ENCODE measurements at places on chromosomes 3 and 15.

GRCh38 chr3:185353823-185354614 lies 8.9 kb upstream of the MAP3K13 start:
- peak; percentile 30 for DNase-seq

GRCh38 chr15:52103217-52104207 lies 9.1 kb downstream of the BCL2L10 start:
- no peak for DNase-seq

- no peak for DNase-seq
Measured at GRCh38 chr15:55074431-55074830, 122.3 kb downstream of the RSL24D1 start.

GRCh38 chr15:65494076-65494475 lies 23.4 kb downstream of the DPP8 start:
- no peak for DNase-seq

DNA sequence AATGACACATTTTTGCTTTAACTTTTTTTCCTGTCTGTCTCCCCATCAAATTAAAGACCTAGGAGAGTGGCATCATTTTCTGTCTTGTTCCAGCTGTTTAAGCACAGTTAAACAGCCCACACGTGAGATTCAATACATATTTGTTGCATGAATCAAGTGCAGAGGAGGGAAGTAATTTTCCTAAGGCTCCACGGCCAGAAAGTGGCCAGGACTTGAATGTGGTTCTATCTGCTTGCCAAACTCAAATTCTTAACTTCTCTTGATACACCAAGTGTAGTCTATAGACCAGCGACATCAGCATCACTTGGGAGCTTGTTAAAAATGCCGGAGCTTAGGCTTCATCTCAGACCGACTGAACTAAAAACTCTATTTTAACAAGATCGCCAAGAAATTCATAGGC lies 724.8 kb upstream of the CFAP20DC start:
- DNase-seq: peak; percentile 40

DNA sequence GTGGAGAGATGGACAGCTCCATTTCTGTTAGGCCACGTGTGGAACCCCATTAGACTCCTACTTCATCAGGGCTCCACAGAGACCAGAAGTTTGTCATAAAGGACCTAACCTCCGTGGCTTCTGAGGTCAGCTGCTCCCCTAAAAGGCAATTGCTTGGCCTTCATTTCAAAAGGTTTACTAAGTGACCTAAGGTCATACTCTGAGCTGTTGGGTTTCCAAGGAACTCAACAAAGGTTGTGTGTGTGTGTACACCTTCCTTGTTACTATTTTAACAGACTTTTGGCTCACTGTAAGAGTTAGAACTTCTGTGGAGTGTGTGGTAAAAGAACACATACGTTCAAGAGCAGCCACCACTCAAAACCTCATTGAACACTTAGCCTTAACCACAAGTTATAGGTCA lies 73.9 kb downstream of the SEC22A start:
- DNase-seq: no peak

GRCh38 chr15:58010983-58011382 lies 54.5 kb downstream of the ALDH1A2 start:
- peak; percentile 35 for DNase-seq

DNA sequence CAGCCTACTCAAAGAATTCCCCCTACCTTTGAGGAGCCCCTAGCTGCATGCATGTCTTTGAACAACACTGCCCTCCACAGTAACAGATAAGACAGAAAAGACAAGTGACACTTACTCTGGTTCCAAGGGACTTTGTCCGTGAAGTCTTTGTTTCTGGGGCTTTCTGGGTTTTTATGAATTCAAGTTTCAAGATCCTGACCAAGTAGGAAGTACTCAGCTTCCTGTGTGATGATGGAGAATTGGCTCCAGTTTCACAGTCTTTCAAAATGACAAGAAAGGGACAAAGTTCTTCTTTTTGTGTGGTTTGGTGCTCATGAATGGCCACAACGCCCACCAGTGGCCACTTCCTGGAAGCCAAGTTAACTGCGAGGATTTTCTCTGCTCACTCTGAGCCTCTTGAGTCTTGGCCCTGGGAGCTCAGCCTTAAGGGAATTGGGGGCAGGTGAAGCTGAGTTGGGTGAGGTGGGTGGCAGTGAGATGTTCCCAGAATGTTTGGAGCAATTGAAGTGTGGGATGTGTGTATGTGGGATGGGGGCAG lies at the start of gene CCR1:
CCR1 (minus strand) TSS at position 147 of the 538 bp plus-strand sequence. CDS start 4,000 bp downstream, outside the sequence.
- DNase-seq: peak; percentile 34

DNA sequence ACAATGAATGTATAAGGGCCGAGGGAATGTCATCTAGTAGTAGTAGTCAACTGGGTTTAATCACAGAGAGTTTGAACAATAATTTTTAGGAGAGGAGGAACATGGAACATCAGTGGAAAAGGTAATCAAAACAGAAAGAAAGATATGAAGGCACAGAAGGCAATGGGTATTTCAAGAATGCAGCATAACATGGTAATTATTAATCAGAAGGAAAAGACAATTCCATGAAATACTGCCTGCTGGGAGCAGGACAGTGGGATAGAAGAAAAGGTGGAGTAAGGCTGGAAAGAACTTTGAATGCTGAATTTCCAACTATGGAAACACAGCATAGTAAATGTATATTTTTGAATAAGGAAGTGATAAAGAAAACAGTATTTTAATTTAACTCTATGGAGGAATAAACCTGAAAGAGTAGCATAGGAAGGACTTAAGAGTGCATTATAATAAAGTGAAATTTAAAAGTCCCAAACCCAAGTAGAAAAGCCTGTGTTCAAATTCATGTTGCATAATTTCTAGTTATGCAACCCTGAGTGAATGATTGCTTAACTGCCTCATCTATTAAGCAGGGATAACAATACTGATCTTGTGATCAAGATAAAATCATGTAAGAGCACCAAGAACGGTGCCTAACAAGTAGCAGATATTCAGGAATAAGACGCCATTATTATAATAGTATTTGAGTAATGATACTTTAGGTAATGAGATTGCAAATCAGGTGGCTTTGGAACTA lies 357.7 kb downstream of the TBC1D5 start:
- no peak for DNase-seq

DNA sequence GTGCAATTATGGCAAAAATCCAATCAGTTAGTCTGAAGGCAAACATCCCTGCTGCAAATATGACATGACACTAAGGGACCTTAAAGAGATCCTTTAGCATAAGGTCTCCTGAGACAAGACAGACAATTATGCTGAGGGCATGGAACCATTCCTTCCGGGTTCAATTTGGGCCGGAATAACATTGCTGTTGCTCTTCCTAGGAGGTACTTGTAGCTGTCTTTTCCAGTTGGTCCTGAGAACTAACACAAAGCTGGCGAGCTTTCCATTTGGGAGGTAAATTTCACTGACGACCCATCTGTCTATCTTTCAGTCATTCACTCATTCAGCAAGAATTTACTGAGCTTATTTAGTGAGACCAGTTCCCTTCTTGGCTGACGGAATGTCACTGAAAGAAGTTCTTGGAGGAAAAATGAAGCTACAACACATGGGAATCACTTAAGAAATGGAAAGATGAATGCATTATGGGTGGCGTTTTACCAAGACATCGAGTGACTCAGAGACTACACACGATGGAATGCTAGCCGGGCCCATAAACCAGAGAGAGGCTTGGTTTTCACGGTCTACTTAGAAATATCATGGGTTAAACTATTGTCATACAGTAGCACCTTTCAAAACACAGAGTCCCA lies 215.5 kb downstream of the PDZRN3 start:
- no peak for DNase-seq

DNA sequence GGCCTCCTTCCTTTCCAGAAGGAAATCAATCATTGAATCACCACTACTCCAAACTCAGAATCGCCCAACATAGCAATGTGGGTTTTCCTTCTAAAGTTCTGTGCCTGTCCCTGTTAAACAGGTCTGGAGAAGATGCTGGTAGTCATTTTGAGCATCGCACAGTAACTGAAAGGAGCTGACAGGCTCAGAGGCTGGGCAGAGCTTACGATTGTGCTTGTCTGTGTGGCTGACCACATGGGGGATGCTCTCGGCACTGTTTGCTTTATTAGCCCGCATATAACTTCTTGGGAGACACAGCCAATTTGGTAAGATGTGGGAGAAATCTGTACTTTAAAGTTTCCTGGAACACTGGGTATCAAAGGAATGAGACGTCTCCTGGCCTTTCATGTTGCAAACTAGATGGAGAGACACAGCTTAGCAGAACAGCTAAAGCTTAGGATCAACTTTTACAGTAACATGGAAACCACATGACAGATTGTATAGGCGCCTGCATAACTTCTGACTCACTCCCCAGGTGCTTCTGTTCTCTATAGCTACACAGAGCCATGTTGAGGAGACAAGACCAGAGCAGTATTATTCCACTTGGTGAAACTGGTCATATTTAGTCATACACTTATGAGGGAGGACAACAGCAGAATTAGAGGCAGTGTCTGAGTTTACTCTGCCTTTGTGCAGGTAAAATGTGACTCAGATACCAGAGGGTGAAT lies 374.1 kb downstream of the RORA start:
- no peak for DNase-seq

- DNase-seq: no peak
Measured at GRCh38 chr15:84759018-84759417, 10.6 kb downstream of the ZNF592 start.

DNA sequence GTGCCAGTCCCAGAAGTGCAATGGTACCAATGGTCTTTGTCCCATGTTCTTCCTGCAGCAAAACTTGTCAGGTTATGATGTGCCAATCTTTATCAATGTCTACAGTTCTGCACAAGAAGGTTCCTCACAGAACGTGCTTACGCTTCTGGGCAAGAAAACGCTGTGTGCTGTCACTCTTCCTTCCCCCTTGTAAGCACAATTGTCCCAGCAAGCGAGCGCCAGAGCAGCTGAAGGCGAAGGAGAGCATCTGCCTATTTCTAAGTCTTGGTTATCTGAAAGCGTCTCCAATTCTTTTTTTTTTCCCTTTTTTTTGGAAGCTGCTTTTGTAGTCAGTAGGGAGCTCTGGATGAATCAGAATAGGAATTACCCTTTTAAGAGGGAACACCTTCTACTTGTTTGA lies 514.4 kb downstream of the FGF12 start:
- DNase-seq: no peak

GRCh38 chr3:178823591-178824246 lies 247.9 kb downstream of the ZMAT3 start:
- DNase-seq: peak; percentile 25

DNA sequence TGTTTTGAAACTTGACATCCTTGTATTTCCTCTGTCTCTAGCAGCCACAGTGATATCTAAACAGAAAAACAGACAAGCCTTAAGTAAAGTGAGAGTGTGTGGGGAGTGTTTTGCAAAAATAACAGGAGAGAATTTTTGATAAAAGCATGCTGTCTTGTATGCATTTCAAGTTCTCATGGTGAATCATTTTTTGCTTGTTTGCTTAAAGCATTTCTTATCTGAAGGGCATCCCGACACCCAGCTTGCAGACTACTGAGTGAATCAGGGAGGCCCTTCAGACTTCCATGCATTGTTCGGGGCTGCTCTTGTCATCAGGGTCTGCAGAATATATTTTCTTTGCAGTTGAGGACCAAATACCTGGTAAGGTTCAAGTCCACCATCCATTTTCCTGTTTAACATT lies 8.5 kb downstream of the CGNL1 start:
- DNase-seq: no peak

- no peak for DNase-seq
Measured at GRCh38 chr3:139113993-139114375, 69.3 kb upstream of the PRR23C start.

DNA sequence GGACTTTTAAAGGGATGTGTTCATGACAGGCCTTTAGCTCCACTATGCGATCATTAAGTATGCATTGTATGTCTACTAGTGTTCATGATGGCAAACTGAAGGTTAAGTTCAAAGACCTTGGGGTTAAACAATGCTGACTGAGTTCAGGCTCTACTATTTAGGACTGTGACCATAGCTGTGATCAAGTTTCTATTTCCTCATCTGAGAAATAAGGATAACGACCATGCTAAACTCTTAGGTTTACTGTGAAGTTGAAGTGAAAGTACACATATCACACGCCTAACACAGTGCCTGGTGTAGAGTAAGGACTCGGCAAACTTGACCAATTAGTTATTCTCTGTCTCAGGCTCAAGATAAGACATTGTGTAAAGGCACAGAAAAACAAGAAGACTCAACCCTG lies 243.2 kb downstream of the MBNL1 start:
- no peak for DNase-seq

DNA sequence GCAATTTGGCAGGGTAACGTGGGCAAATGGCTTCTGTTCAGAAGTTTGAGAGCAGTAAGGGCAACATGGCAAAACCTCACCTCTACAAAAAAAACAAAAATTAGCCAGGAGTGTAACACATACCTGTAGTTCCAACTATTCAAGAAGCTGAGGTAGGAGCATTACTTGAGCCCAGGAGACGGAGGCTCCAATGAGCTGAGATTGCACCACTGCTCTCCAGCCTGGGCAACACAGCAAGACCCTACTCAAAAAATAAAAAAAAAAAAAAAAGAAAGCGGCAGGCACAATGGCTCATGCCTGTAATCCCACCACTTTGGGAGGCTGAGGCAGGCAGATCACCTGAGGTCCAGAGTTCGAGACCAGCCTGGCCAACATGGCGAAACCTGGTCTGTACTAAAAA lies 5.9 kb upstream of the INO80 start:
- DNase-seq: no peak

DNA sequence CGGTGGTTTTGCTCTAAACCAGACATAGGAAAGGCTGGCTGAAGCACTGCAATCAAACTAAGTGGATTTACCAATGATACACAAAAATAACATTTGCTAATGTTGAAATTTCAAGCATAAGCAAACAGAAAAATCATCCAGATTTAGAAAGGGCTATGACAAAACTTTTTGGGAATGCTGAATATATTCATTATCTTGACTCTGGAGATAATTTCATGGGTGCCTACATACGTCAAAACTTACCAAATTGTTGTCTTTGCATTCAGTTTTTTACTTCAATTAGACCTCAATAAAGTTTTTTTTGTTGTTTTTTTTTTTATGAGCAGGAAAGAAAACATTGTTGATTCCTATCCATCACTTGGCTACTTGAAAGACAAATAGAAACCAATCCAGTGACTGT lies 140.8 kb downstream of the NR2E3 start:
- DNase-seq: no peak

DNA sequence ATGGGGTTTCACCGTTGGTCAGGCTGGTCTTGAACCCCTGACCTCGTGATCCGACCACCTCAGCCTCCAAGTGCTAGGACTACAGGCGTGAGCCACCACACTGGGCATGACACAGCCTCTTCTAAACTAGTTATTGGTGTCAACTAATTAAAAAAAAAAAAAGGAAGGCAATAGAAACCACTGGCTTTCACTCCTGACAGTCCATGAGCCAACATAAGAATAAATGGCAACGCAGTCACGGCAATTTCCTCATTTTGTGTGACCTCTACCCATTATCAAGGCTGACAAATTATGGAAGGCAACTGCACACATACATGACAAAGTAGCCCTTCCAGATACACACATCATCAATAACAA lies 5.9 kb downstream of the ARHGEF3 start:
- DNase-seq: no peak
